Amniotic stem cell (primary cell): ENCODE measurements at places on chromosomes 4 and X.

GRCh38 chr4:128782076-128782715 is 27.3 kb upstream of the JADE1 start:
- no peak for DNase-seq

DNA sequence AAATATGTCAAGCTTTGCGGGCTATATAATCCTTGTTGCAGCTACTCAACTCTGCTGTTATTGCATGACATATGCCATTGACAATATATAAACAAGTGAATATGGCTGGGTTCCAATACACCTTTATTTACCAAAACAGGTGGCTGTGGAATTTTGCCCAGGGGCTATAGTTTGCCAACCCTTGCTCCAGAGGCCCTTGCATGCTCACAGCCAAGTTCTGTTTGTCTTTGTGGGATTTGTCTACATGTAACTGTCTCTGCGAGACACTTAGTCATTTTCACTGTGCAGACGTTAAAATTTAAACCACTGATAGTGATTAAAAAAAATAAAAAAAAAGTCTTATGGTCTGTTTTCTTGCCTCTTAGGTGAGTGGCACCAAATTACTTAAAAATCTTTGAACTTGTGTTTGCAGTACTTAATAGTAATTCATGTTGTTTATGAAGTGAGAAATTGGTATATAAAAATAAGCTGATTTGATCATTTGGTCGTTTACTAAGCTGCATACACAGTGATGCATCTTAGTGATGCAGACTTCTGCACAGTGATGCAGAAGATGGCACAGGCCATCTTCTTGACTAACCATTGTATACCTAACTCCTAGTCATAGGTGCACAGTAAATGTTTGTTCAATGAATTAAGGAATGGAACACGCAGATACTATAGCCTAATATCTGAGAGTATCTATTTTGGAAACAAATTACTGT is 170.9 kb downstream of the FRMPD4 start:
- DNase-seq, result no peak

- DNase-seq, result no peak
These were observed 148.1 kb downstream of the NWD2 start for GRCh38 chr4:37392521-37393255.

- no peak for DNase-seq
These were observed 14.6 kb downstream of the ADGRL3 start for GRCh38 chr4:61214680-61215079.

DNA sequence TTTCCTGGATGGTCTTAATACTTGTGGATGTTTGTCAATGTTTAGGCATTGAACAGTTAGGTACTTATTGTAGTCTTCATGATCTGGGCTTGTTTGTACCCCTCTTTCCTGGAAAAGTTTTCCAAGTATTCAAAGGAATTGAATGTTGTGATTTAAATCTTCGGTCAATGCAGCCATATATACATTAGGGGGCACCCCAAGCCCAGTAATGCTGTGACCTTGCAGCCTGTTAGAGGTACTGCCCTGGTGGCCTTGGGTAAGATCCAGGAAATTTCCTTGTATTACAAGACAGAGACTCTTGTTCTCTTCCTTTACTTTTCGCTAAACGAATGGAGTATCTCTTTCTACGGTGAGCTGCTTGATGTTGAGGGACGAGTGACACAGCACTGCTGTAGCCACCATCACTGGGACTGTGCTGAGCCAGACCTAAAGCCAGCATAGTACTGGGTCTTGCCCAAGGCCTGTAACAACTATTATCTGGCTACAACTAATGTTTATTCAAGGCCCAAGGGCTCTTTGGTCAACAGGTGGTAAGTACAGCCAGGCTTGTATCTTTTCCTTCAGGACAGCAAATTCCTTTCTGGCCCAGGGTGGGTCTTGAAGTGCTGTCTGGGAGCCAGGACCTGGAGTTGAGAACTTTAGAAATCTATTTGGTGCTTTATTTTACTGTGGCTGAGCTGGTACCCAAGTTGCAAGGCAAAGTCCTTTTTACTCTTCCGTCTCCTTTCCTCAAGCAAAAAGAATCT is 118.3 kb upstream of the ATOH1 start:
- no peak for DNase-seq

DNA sequence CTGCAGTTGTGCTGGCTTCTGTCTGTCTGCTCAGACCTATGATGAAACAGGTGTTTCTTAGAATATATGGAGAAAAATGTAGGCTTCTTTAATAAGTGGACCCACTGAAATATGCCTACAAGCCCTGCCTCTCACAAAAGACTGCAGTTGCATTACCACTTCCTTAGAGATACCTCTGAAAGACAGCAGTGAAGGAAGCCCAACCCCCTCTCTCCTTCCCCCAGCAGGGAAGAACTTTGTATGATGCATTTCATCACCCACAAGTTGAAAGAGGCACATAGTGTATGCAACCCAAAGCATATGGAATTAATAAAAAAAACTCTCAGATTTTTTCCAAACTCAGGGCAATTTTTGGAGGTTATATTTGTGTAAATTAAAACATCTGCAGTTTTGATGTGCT is 916.7 kb downstream of the TECRL start:
- no peak for DNase-seq

DNA sequence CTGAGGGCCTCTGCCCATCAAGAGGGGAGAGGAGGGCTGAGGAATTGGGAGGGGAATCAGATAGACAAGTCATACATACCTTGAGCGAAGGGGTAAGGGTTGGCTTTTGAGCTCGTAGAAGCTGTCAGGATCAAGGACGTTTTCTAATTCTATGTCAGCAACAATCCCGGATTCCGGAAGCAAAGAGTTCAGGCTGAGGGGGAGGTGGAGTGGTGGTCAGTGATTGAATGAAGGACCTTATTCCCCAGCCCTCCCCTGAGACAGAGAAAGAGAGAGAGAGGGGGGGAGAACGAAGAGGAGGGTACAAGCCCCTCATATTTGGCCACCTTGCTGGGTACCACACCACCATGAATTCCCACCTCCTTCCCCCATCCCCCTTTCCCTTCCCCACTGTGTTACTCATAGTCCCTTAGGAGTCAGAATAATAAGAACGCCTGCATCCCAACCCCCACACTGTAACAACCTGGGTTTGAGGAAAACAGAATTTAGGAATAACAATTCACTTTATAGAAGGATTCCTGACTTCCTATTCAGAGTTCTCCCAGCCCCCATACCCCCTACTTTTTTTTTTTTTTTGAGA is 2.7 kb downstream of the TFE3 start:
- no peak for DNase-seq

DNA sequence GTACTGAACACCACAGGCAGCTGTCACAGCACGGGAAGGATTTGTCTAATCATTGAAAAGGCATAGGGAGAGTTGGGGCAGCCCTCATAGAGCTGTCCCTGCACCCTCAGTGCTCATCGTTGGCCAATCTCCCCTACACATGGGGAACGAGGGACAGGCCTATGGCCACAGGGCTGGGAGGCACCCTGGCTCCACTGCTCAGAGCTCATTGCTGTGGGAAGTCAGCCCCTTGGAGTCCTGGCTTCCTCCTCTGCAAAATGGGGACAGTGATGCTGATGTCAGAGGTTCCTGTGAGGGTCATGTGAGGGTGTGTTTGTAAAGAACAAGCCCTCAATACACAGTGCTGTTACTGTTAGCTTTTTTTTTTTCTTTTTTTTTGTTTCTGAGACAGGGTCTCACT is 19.3 kb upstream of the HTRA3 start:
- no peak for DNase-seq

GRCh38 chr4:80615099-80615498 is 279.6 kb downstream of the CFAP299 start:
- no peak for DNase-seq

GRCh38 chr4:4645743-4646142 is 103.9 kb upstream of the STX18 start:
- DNase-seq, result no peak

DNA sequence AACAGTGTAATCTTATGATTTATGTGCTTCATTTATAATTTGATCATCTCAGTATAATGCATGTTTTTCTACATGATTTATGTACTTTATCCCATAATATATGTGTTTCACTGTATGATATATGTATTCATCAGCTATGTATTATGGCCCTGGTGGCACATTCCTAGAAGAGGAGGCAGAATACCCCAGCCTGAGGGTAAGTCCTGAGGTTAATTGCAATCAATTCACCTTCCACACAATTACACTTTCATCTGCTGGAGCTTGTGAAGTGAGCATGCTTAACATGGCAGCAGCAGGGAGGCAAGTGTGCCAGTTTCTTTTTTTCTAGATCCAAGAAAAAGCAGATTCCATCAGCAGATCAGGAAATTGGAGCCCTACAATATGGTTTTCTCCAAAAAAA is 81.2 kb downstream of the CXXC4 start:
- no peak for DNase-seq

DNA sequence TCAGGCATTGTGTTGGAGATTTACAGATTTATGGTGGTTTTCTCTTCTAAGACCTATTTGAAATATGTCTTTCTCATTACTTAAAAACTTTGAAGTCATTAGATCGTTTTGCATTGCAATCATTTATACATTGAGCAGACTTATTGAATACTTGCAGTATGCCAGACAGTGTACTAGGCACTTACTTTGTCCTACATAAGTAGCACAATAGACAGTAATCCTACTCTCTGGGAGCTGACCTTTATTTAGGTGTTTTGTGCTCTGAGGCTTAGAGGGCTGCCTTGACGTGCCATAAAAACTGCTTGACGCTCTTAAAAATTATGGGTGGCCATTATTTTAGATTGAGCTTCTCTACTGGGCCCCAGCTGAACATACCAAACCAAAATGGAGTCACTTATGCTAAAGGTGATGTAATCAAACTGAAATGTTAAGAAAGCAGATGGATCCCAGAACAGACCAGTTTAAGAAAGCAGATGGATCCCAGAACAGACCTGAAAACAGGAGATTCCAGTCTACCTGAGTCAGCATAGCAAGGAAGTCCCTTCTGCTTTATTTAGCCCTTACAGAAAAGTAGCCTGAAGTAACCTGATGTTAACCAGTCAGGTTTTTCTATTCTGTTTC is 42.4 kb downstream of the PTTG2 start:
- DNase-seq, result no peak

GRCh38 chr4:184280591-184281071 is 63.0 kb upstream of the ENPP6 start:
- DNase-seq, result no peak

GRCh38 chr4:63786171-63786570 is 623.1 kb downstream of the TECRL start:
- DNase-seq, result no peak

DNA sequence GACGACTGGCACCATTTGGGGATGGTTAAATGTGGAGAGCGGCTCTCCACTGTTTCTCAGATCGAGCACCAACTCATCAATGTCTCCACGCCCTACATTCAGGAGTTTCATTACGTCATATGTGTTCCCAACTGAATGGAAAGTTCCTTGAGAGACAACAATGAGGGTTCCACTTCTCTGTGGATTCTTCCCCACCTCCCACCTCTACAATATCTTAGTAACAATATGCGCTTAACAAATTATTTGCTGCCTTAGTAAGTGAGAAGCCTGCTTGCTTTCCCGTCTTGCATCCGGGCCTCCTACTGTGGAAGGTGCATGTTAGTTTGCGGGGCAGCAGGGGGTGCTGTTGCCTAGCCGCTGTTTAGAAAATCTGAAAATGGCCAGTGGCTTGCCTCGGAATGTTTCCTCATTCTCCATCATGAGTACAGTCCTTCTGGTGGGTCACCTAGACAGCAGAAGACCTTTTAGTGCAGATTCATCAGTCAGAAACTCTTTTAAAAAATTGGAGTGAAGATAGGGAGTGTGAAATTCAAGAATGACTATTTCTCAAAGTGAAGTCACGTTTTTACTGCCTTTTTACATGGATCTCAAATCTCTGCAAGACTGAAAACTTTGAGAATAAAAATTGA is 55.7 kb downstream of the PHOX2B start:
- DNase-seq, result peak; percentile 16

DNA sequence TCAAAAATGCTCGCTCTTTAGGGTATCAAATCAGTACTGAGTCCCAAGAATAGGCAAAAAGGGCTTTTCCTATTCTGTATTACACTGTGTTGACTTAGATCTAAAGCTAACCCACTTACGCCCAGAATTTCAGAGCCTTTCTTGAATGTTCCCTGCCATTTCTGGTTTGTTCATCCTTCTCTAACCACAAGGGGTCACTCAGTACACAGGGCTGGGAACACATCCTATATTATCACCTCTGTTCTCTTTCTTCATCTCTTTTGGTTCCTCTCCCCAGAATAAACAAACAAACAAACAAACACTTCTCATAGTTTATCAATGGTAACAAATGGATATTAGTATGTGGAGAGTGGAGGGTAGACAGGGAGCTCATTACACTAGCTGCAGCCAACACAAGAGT is 25.5 kb upstream of the MORC4 start:
- no peak for DNase-seq

DNA sequence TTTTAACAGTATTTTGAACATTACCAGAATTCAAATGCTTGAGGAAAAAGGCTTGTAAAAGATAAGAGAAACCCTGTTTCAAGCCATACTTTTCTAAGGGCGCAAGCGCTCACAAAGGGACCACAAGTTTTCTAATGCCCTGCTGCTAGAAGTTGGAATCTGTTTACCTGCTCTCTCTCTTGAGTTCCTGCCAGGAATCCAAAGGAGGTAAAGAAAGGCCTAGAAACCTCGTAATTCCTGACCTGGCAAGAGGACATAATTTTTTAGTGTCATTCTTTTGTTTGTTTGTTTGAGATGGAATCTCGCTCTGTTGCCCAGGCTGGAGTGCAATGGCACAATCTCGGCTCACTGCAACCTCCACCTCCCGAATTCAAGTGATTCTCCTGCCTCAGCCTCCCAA is 1.4 kb upstream of the FUNDC1 start:
- DNase-seq, result no peak

GRCh38 chr4:157997296-157997695 is 175.5 kb downstream of the GASK1B start:
- no peak for DNase-seq

- DNase-seq, result no peak
These were observed 602.1 kb downstream of the RAB28 start for GRCh38 chr4:12881945-12882584.

GRCh38 chr4:7775396-7775795 is 164.3 kb downstream of the AFAP1 start:
- no peak for DNase-seq

DNA sequence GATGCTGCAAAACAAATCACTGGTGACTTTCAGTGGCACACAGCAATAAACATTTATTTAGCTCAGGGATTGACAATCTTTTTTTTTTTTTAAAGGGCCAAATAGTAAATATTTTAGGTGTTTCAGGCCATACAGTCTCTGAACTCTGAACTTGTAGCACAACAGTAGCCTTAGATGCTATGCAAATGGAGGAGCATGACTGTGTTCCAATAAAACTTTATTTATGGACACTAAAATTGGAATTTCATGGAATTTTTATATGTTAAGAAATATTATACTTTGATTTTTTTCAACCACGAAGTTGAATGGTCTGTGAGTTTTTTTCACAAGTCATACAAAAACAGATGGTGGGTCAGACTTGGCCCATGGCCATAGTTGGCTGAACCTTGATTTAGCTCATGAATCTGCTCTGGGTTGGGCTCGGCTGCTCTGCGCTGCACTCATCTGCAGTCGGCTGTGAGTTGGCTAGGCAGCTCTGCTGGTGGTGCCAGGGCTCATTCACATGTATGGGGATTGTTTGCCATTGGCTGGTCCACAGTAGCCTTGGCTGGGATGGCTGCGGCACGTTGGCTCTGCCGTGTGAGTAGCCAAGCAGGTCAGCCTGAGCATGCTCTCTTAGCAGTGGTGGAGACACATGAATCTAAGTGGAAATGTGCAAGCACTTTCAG is 231.7 kb upstream of the PGRMC2 start:
- no peak for DNase-seq

- DNase-seq, result no peak
These were observed 201.8 kb upstream of the LEF1 start for GRCh38 chr4:108370291-108371141.

GRCh38 chr4:16226816-16227461 is 668 bp upstream of the TAPT1 start:
- DNase-seq, result no peak

- no peak for DNase-seq
These were observed 567.3 kb downstream of the PDHA2 start for GRCh38 chr4:96407225-96407624.
